ENCODE measurements at places on chromosomes 3 and 15.

- no peak for DNase-seq
Observed at GRCh38 chr3:146598535-146598934, 6.6 kb downstream of the PLSCR5 start.

DNA sequence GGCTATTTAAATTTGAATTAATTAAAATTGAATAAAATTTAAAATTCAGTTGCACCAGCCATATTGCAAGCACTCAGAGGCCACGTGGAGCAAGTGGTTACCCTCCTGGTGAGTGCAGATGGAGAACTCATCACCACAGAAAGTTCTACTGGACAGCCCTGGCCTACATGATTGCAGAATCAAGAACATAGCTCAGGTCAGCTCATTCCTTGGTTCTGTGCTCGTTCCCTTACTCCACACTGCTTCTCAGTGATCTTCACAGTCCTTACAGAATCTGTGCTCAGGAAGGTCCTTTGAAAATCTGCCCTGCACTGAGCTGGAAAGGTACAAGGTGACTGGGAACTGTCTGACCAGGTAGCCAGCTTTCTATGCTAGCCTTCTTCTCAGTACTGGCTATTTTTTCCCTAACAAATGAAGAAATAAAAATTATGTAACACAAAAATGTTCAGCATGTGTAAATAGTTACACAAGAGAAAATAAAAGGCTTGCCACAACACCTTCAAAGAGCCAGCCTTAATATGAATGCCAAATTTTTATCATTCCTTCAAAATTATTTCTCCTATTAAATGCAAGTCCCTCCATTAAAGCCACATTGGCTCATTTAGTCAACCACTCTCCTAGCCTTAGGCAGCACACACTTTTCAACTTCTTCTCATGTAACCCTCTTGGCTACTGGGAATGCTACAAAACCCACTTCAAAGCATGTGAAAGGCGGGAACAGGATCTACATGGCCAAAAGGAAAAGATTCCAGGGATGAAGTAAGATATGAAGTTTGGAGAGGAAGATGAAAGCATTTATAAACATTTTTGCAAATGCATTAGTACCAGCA lies 326.4 kb upstream of the WNT5A start:
- DNase-seq: no peak

GRCh38 chr3:27533261-27533607 lies 49.0 kb upstream of the SLC4A7 start:
- no peak for DNase-seq

- no peak for DNase-seq
Observed at GRCh38 chr3:128326051-128326823, 140.5 kb downstream of the DNAJB8 start.

DNA sequence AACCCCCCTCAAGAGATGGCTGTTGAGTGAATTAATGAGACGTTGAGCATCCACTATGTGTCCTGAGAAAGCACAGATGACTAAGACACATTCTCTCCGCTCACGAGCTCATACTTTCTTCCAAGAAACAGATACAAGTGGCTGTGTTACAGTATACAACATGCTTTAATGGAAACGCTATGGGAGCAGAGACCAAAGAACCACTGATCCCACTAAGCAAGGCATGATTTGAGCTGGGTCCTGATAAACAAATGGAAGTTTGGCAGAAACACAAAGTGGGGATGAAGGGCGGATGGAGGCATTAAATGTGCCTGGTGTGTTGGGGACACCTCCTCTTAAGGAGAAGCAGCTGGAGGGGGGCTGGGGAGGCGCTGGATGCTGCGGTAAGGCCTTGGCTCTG lies 129.4 kb downstream of the UACA start:
- no peak for DNase-seq

GRCh38 chr3:65856907-65857306 lies 181.8 kb downstream of the MAGI1 start:
- no peak for DNase-seq

DNA sequence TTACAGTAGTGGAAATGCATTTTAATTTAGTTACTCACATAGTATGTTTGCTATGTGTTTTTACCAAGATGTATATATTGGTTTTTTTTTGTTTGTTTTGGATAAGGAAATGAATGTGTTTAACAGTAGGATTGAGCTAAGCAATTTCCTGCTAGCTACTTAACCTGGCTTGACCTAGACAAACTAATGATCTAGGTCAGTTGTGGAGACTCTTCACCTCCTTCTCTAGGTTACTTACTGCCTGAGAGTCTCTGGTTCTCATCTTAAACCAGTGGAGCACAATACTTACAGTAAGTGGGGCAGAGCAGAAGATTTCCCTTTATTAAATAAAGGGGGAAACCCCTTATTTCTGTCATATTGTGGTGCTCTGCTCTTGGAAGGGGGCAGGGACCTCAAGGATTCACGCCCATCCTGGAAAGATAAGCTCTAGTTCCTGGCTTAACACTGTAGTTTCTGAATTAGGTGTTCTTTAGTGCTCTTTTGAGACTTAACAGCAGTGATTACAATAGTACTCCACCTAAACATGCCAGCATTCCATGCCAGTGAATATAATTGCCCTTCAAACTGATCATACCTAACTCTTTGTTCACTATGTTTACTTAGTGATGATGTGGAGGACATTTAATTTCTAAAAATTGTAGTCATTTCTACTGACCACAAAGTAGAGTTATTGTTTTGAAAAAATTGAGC lies 79.9 kb downstream of the UBP1 start:
- no peak for DNase-seq
